ENCODE measurements at places on chromosomes 1 and 21.

- H3K27ac ChIP-seq = no peak overlapping the region
- H3K36me3 ChIP-seq = no peaks in the 10 kb centered on the region
- DNase-seq = no peak
- H3K4me3 ChIP-seq = no peak overlapping the region
- peaks cover 3% of the 10 kb centered on the region for H3K4me1 ChIP-seq
Measured at GRCh38 chr1:5637171-5637570, 355.1 kb downstream of the NPHP4 start.

GRCh38 chr1:76786222-76786621, 81.1 kb upstream of the ST6GALNAC5 start:
- no peak for DNase-seq
- H3K36me3 ChIP-seq = no peaks in the 10 kb centered on the region
- H3K27ac ChIP-seq = no peak overlapping the region
- H3K4me3 ChIP-seq = no peak overlapping the region

GRCh38 chr1:24830680-24831272, 85.5 kb downstream of the CLIC4 start:
- H3K4me3 ChIP-seq = no peak overlapping the region
- H3K27ac ChIP-seq = no peak overlapping the region
- no peaks in the 10 kb centered on the region for H3K27me3 ChIP-seq
- no peak for DNase-seq
- no peaks in the 10 kb centered on the region for H3K4me1 ChIP-seq

DNA sequence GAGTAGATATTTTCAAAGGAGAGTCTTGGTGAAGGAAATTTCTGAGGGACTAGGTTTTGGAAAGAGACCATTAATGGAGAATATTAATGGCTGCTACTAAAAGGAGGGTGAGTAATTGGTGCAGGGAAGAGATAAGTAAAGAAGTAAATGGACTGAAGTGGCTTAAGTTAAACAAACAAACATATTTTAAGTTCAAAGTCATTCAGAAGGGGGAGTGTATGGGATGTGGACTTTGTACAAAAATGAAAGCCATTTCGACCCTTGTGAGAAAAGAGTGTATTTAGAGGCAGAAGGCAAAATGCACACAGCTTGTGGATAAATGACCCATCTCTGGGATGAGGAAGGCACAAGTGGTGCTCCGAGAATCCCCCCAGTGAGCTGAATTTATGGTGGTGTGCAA, 171.7 kb downstream of the BACH1 start:
- H3K4me3 ChIP-seq = no peak overlapping the region
- DNase-seq = no peak
- H3K27ac ChIP-seq = no peak overlapping the region
- no peaks in the 10 kb centered on the region for H3K4me1 ChIP-seq
- no peaks in the 10 kb centered on the region for H3K36me3 ChIP-seq

- H3K4me3 ChIP-seq = no peak overlapping the region
- H3K27me3 ChIP-seq = no peaks in the 10 kb centered on the region
- no peak for DNase-seq
- H3K4me1 ChIP-seq = peaks cover 2% of the 10 kb centered on the region
Measured at GRCh38 chr1:155715777-155716176, 26.9 kb downstream of the DAP3 start.

GRCh38 chr1:13513895-13514546, at the start of gene LRRC38:
TSS of gene LRRC38 (minus strand) at chr1:13514003. CDS start at chr1:13513593, 410 bp downstream.
- peaks cover 72% of the 10 kb centered on the region for H3K27me3 ChIP-seq
- no peak for DNase-seq

- no peak for DNase-seq
- no peaks in the 10 kb centered on the region for H3K4me1 ChIP-seq
- H3K36me3 ChIP-seq = no peaks in the 10 kb centered on the region
- no peak overlapping the region for H3K27ac ChIP-seq
- no peak overlapping the region for H3K4me3 ChIP-seq
Measured at GRCh38 chr1:23736437-23737134, 6.7 kb upstream of the ELOA start.

DNA sequence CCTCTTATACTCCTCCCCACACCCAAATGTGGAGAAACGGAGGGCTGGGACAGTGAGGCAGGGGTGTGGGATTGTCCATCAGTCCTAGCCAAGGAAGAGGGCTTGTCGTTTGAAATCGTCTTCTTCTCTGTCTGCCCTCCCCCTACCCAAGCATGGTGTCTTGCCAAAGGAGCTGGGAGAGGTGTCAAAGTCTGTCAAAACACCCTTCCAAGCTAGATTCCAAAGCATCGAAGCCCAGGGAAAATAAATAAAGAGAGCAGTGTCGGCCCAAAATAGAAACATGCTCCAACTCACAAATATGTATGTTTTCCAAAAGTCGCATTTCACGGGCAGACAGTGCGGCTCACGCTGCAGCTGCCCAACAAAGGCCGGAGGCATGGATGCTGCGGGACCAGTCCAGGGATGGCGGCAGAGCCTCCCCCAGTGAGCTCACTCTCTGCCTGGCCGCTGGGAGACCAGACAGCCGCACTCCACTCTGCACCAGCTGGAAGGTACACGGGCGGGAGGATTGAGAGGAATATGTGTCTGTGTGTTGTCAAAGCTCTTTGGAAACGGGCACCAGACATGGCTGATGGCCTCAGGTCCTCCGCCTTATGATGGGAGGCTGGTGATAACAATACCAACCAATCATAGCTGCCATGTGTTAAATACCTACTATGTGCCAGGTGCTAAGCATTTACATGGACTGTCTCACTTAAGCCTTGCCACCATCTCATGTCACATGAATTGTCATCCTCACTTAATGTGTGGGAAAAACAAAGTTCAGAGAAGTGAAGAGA, 3.9 kb downstream of the DISP3 start:
- H3K4me1 ChIP-seq = peaks cover 80% of the 10 kb centered on the region
- H3K36me3 ChIP-seq = peaks cover 44% of the 10 kb centered on the region
- no peak overlapping the region for H3K4me3 ChIP-seq
- H3K27me3 ChIP-seq = no peaks in the 10 kb centered on the region
- DNase-seq = no peak
- H3K27ac ChIP-seq = no peak overlapping the region

GRCh38 chr1:25990702-25991395, 7.0 kb downstream of the PAFAH2 start:
- no peaks in the 10 kb centered on the region for H3K4me1 ChIP-seq
- H3K36me3 ChIP-seq = peaks cover 9% of the 10 kb centered on the region
- no peak for DNase-seq
- H3K27ac ChIP-seq = no peak overlapping the region
- H3K4me3 ChIP-seq = no peak overlapping the region

- no peaks in the 10 kb centered on the region for H3K4me1 ChIP-seq
- no peaks in the 10 kb centered on the region for H3K27me3 ChIP-seq
- H3K27ac ChIP-seq = no peak overlapping the region
- H3K36me3 ChIP-seq = no peaks in the 10 kb centered on the region
Measured at GRCh38 chr1:69305621-69306020, 262.1 kb upstream of the LRRC7 start.

DNA sequence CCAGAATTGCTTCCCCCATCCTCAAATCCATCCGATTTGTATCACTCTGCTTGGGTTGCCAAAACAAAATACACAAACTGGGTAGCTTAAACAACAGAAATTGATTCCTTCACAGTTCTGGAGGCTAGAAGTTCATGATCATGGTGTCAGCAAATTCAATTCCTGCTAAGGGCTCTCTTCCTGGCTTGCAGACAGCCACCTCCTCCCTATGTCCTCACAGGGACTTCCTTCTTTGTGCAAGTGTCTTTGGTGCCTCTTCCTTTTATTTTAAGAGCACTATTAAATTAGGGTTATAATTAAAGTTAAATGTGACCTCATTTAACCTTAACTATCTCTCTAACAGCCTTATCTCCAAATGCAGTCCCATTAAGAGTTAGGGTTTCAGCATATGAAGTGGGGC, 112.8 kb downstream of the PLPP3 start:
- H3K4me1 ChIP-seq = no peaks in the 10 kb centered on the region
- no peak overlapping the region for H3K4me3 ChIP-seq
- no peak overlapping the region for H3K27ac ChIP-seq
- no peaks in the 10 kb centered on the region for H3K36me3 ChIP-seq

- no peak overlapping the region for H3K4me3 ChIP-seq
- peaks cover 10% of the 10 kb centered on the region for H3K4me1 ChIP-seq
- H3K27me3 ChIP-seq = no peaks in the 10 kb centered on the region
Measured at GRCh38 chr1:173191011-173191705, 16.0 kb downstream of the TNFSF4 start.

DNA sequence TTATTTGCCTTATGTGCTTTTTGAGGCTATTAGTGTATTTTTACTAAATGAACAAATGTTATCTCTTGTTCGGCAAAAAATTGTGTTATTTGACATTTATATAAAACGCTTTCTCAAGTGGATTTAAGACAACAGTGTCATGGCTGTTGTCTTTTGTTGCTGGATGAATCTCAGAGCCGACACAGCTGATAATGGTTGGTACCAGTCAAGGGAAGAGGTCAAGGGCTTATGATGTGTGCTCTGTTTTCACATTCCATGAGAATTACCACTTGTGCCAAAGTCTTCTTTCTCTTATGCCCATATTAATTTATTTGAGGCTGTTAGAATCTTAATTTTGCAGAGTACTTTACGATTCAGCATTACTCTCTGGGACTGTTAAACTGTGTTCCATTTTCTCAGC, 17.9 kb upstream of the CD101 start:
- DNase-seq = no peak
- no peaks in the 10 kb centered on the region for H3K27me3 ChIP-seq
- H3K36me3 ChIP-seq = peaks cover 27% of the 10 kb centered on the region
- peaks cover 21% of the 10 kb centered on the region for H3K4me1 ChIP-seq

GRCh38 chr1:60573726-60574409, 500.3 kb upstream of the C1orf87 start:
- no peaks in the 10 kb centered on the region for H3K36me3 ChIP-seq
- no peak overlapping the region for H3K4me3 ChIP-seq
- H3K27me3 ChIP-seq = no peaks in the 10 kb centered on the region
- no peaks in the 10 kb centered on the region for H3K4me1 ChIP-seq

- no peak overlapping the region for H3K27ac ChIP-seq
- no peak for DNase-seq
- H3K4me1 ChIP-seq = no peaks in the 10 kb centered on the region
- H3K36me3 ChIP-seq = no peaks in the 10 kb centered on the region
- H3K4me3 ChIP-seq = no peak overlapping the region
Measured at GRCh38 chr1:167881786-167882185, 32.1 kb downstream of the ADCY10 start.

DNA sequence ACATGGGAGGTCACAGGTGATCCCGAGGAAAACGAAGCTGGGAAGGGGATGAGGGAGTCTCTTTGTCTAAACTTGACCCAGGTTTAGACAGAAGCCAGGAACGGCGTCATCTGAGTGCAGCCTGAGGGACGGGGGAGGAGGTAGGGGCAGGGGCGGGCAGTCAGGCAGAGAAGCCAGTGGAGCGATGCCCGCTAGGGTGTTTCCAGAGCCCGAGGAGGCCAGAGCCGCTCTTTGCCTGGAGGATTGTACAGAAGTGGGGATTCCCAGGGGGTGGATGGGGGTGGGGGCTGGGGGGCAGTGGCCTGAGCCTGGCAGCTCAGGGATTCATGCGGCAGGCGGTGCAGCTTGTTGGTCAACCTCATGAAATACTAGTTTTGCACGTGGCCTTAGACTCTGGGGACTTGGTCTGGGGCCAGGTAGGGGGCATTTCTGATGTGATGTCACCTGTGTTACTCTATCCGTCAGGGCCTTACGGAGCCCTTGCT, 58.4 kb downstream of the VPS26C start:
- H3K4me3 ChIP-seq = no peak overlapping the region
- no peak for DNase-seq
- no peaks in the 10 kb centered on the region for H3K27me3 ChIP-seq

- H3K4me3 ChIP-seq = no peak overlapping the region
- no peaks in the 10 kb centered on the region for H3K27me3 ChIP-seq
- H3K27ac ChIP-seq = no peak overlapping the region
- H3K36me3 ChIP-seq = peaks cover 25% of the 10 kb centered on the region
- DNase-seq = no peak
- H3K4me1 ChIP-seq = no peaks in the 10 kb centered on the region
Measured at GRCh38 chr1:53878492-53879105, 11.0 kb downstream of the YIPF1 start.

DNA sequence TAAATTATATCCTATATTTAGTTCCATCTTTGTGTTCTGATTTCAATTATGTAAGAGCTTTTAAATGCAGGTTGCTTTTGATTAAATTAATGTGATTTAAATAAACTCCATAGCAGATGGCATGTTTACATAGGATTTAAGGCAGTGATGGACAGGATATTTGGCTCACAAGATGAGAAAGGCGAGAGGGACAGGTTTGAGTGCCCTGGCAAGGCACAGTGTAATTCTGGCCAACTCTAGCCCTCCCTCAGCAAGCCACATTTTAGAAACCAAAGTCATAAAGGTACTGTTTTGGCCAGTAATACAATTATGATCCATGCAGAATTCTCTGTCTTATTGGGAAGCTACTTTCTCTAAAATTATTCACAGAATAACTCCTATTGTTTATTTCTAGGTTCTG, 50.6 kb upstream of the C1orf146 start:
- no peaks in the 10 kb centered on the region for H3K36me3 ChIP-seq
- no peak overlapping the region for H3K27ac ChIP-seq
- no peaks in the 10 kb centered on the region for H3K27me3 ChIP-seq
- no peak for DNase-seq
- H3K4me1 ChIP-seq = no peaks in the 10 kb centered on the region

DNA sequence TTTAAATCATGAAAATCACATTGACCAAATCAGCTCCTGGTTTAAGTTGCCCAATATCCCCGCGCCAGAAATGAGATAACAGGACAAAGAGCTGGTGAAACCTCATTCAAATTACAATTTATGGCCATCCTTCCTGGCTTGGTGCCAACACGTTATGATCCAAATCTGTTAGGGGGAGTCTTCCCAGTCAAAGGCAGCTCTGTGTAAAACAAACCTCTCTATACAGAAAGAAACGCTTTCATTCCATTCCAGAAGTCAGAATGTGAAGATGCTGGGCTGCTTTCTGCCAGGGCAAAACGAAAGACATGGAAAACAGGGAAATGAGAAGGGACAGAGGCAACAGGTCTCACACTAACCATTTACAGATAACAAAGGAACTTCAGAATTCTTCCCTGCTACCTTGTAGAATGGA, 53.5 kb upstream of the TIAM1 start:
- no peak overlapping the region for H3K4me3 ChIP-seq
- no peak for DNase-seq
- no peaks in the 10 kb centered on the region for H3K36me3 ChIP-seq
- no peaks in the 10 kb centered on the region for H3K27me3 ChIP-seq

- no peaks in the 10 kb centered on the region for H3K36me3 ChIP-seq
- DNase-seq = no peak
- H3K4me1 ChIP-seq = peaks cover 16% of the 10 kb centered on the region
- H3K27ac ChIP-seq = no peak overlapping the region
Measured at GRCh38 chr1:230429067-230429735, 3.1 kb upstream of the PGBD5 start.

DNA sequence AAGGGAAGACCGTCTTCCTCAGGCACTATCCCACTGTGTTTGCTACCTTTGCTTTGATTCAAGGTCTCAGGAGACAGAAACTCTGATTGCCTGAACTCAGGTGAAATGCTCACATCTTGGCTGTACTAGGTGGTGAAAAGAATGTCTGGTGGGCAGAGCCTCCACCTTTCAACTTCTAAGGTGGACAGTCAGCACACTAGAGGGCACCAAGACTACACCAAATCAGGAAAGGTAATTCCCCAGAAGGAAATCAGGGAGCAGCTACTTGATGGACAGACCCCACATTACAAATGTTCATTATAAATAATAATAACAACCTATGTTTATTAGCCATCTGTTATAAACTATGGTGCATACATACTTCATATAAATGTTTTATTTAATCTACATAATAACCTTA, 220.9 kb downstream of the ATG4C start:
- H3K27me3 ChIP-seq = peaks cover 15% of the 10 kb centered on the region
- peak; percentile 70 for DNase-seq
- H3K36me3 ChIP-seq = no peaks in the 10 kb centered on the region
- H3K4me1 ChIP-seq = no peaks in the 10 kb centered on the region
- H3K4me3 ChIP-seq = no peak overlapping the region

GRCh38 chr1:155226910-155227260, 18.4 kb downstream of the MTX1 start:
- H3K4me3 ChIP-seq = peak overlapping the region; percentile 72
- peaks cover 23% of the 10 kb centered on the region for H3K4me1 ChIP-seq
- H3K27ac ChIP-seq = peak overlapping the region; percentile 88
- H3K36me3 ChIP-seq = peaks cover 6% of the 10 kb centered on the region
- H3K27me3 ChIP-seq = no peaks in the 10 kb centered on the region
